ENCODE measurements at places on chromosomes 16 and 17. TPM values are rescaled to one million over a fixed set of nuclear protein-coding genes. Genes with fewer than 3 reads are reported as not detected.

The CASKIN2 gene
- total RNA-seq = 9.1 TPM

The LITAFD gene
- total RNA-seq = not detected

The FGF11 gene
- total RNA-seq = 2.1 TPM

The ASGR2 gene
- total RNA-seq = not detected

Measured in body of pancreas (tissue), 4 donors.